ENCODE measurements at places on chromosomes 4 and X.
A peak's percentile ranks its signal among the peaks of the same experiment; 100 is the strongest.

- DNase-seq = no peak
These were observed 46.7 kb downstream of the PCGF3 start for GRCh38 chr4:752196-752861.

DNA sequence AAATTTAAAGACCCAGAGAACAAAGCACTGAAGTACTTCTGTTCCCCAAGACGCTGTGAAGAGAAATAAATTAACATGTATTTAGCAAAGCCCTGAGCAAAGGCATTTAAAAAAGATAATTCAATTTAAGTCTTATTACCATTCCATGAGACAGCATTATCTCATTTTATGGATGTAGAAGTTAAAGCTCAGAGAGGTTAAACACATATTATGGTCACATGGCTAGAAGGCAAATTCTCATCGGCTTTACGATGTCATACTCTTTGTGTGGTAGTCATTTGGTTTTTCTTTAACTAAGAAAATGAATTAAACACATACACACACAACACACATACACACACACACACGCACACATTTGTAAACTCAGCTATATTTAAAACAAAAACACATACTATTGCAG lies 262.7 kb downstream of the HS3ST1 start:
- no peak for DNase-seq

- DNase-seq = peak; percentile 36
These were observed 67.3 kb upstream of the VBP1 start for GRCh38 chrX:155148724-155149537.

DNA sequence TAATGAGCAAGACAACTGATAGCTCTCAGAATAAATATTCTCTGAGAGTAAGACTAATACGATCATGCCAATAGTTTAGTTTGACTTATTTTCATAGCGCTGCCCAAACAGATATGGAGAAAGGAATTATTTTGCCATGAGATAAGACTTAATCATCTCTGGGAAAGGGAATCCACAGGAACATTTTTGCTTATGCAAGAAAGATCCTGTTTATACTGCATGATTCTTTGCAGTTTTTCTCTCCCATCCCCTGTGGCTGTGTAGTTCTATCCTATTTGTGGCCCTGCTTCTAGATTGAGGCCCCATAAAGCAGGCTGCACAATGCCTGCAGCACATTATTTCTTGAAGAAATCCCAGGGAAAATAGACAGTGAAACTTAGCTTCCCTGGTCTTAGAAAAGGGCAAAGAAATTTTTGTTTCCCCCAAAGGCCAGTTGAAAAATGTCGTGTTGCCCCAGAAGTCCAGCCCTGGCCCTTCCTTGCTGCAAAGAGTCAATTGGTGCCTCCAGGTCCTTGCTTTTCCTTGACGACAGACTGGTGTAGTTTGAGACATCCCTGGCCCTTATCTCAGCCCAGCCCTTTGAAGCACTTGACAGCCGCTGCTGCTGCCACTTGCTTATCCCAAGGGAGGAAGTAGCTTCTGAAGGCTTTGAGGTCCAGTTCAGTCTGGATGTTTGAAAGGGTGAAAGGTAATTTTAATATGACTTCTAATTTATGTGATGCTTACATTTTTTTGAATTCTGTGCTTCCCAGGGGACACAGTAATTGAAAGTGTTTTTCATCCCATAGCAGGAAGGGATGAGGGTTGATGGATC lies 45.0 kb upstream of the SH3RF1 start:
- DNase-seq = no peak

GRCh38 chr4:20687864-20688263 lies 12.4 kb upstream of the PACRGL start:
- DNase-seq = no peak

DNA sequence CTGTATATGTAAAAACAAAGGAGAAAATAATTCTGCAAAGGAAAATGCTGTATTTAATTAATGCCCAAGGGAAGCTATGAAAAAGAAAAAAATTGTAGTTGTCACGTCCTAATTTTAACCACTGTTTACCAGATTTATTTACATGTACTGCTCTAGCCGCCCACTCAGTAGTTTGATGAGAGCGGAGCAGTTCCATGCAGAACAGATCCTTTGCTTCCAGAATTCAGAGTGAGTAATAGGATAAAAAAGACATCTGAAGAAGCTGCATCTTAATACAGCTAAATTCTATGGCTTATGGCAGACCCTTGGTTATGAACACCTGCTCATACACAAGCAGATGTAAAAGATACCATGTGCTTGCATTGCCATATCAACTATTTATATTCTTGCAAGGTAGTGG lies 287.0 kb downstream of the GASK1B start:
- no peak for DNase-seq

DNA sequence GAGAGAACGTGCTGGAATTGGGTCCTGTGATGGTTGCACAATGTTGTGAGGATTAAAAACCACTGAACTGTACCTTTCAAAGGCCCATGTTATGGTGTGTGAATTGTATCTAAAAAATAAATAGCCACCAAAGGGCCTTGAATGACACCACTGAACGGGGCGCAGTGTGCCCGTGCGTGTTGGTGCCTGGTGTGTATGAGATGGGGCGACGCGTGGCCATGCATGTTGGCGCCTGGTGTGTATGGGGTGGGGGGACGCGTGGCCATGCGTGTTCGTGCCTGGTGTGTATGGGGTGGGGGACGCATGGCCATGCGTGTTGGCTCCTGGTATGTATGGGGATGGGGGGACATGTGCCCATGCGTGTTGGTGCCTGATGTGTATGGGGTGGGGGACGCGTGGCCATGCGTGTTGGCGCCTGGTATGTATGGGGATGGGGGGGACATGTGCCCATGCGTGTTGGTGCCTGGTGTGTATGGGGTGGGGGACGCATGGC lies 66.6 kb upstream of the HELT start:
- DNase-seq = no peak

DNA sequence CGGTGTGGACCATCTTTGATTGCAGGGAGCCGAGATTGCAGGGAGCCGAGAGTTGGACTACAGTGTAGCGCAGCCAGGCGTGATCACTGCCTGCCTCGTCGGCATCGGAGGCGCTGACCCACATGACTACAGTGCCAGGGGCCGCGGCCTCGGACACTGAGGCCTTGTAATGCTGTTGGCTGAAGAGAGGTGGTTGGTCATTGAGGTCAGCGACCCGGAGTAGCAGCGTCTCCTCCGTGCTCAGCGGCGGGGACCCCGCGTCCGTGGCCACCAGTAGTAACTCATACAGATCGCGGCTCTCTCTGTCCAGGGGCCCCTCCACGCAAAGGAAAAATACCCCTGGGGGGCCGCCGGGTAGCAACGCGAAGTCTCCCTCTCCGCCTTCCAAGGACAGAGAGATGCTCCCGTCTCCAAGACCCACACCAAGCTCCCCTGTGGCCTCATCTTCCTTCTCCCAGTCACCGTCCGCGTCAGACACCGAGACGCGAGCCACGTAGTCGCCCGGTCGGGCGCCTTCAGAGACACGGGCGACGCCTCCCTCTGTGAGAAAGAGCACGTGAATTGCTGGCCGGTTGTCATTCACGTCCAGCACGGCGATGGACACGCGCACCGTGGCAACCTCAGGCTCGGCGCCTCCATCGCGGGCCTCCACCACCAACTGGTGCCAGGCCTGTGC lies 1.9 kb downstream of the DCHS2 start:
- no peak for DNase-seq

DNA sequence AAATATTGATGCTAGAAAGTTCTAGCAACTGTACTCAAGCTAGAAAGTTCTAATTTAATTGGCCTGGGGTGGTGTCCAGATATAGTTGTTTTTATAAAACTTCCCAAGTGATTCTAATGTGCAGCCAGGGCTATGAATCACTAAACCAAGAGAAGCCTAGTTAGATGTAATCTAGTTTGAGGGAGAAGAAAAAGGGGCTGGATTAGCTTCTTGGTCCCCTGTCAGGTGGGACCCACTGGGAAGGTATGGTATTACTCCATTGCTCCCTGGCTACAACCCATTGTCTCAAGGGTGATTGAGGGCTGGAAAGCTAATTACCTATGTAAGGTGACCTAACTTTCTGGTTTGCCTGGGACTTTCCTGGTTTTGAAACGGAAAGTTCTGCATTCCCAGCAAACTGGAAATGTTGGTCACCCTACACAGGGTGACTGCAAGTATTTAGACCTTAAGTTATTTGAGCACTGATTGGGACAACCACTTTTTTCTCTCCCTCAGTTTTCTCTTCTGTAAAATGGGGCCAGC lies 23.9 kb upstream of the MSN start:
- DNase-seq = no peak

- no peak for DNase-seq
These were observed at the start of gene DGAT2L6 for GRCh38 chrX:70176938-70177533. DGAT2L6 (plus strand) TSS chrX:70177483; CDS start chrX:70177583, 100 bp downstream.

GRCh38 chr4:17112292-17112659 lies 213.8 kb upstream of the LDB2 start:
- DNase-seq = no peak

DNA sequence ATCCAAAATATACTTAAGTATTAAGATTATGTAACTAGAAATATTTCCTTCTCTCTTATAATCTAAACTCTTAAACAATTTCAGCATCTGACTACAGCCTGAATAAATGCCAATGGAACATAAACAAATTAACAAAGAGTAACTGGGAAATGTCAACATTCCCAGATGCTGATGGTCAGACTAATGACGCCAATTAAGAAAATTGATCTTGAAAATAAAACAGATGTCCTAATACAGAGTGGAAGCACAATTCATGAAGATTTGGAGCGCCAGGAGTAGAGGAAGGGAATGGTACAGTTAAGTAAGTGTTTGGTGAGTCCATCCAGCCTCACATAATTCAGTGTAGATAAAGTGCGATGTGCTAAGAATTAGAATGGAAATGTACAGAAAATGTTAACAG lies 203.7 kb upstream of the NWD2 start:
- no peak for DNase-seq

DNA sequence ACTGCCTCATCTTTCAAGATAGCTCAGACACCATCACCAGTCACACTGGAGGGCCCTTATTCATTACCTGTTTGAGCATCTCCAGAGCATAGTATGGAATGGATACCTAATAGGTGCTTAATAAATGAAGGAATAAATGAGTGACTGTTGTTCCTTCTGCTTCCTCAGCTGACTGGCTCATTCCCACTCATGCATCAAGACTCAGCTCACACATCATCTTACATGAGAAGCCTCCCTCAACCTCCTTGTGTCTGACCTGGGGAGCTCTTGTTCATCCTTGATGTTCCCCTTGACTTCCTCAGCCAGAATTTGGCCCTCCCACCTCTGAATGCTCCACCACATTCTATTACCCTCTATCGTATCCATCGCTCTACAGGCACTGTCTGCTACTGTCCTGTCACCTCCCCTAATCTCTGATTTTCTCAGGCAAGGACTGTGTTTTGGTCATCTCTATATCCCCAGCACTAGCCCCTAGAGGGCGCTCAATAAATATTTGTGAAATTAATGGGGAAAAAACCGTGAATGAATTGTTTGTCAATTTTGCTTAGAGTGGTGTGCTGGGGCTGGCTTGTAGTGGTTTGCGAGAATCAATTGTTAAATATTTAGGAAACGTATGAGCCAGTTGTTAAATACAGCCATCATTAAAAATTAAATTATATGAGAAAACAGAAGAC lies 88.3 kb downstream of the NHSL2 start:
- peak; percentile 9 for DNase-seq

All from T-helper 2 cell (primary cell).